ENCODE measurements at places on chromosomes 5 and 9. TPM values are rescaled to one million over a fixed set of nuclear protein-coding genes. Genes with fewer than 3 reads are reported as not detected.

The ENHO gene
- total RNA-seq, result not detected

The MOB3B gene
- 3.7 TPM for total RNA-seq

- no peak for DNase-seq
Observed at GRCh38 chr5:36491856-36492255, 114.5 kb upstream of the SLC1A3 start.

- DNase-seq, result no peak
Observed at GRCh38 chr5:83277953-83278352, 193.6 kb upstream of the VCAN start.

All from MCF 10A (cell line).